ENCODE measurements at places on chromosomes 4 and X.

- DNase-seq = no peak
These were observed 26.7 kb upstream of the TEC start for GRCh38 chr4:48296365-48296764.

- peak; percentile 11 for DNase-seq
These were observed 187.0 kb upstream of the LDB2 start for GRCh38 chr4:17085416-17085815.

DNA sequence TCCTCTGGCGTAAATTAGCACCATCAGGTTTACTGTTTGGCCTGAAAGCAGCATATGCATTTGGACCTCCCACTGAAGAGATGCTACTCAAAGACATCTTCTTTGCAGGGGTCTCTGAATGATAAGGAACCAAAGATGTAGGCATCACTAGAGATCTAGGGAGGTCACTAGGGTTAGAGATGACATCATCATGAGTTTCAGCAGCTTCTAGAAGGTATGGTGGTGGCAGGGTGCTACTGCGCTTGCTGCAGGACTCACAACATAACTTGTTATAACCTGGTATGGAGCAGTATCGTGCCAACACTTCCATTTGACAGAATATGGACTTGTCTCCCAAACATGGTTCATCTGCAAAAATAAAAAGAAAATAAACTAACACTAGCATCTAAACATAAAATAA lies 251.6 kb downstream of the NPFFR2 start:
- no peak for DNase-seq

DNA sequence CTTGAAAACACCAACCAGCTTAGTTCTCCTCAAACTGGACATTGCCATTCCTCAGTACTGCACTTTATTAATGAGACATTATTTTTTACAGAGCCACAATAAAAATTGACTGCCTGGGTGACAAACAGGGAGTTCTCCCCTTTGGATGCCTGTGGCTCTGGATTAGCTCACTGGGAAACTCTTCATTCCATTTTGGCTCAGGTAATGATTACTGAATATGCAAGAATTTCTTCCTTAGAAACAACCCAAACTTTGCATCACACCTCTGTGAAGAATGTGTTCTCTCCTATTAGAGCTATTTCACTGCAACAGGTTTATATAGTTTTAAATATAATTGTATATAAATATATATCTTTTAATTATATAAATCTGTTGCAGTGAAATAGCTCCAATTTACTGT lies 2065.8 kb downstream of the ARAP2 start:
- DNase-seq = no peak

GRCh38 chr4:492412-492811 lies 6.5 kb downstream of the ZNF721 start:
- DNase-seq = no peak

DNA sequence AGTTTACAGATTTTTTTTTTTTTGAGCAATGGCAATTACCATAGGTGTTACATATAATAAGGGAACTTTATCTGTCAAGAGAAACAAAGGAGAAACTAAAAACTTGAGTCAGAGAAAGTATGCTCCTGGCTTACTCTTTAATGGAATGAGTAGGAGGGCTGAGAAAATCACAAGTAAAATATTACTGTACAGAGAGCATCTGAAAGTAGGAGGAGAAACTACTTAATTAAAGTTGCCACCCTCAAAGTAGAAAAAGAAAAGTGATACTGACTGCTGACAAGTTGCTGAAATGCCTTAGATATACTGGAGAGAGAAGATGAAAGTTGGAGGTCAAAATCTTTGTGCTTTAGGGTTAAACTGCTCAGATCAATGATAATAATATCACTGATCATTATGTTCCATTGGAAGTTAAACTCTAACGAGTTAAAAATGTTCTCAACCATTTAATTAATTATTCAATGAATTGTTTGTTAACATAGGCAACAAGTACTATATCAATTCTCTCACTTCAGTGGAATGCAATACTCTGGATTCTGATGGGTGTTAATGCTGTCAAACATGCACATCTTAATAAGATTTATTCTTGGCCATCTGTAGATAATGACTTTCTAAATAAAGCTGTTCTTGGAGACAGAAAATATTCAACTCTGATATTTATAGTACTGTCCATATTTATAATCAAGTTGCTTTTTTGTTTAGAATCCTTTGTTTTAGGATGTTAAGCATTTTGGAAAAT lies 61.2 kb upstream of the CAMK2D start:
- no peak for DNase-seq

- no peak for DNase-seq
These were observed 28.7 kb downstream of the MID1 start for GRCh38 chrX:10591363-10592335.

- DNase-seq = no peak
These were observed 20.9 kb downstream of the UVSSA start for GRCh38 chr4:1367936-1368289.

GRCh38 chr4:73923631-73923937 lies 54.4 kb downstream of the CXCL1 start:
- DNase-seq = no peak

DNA sequence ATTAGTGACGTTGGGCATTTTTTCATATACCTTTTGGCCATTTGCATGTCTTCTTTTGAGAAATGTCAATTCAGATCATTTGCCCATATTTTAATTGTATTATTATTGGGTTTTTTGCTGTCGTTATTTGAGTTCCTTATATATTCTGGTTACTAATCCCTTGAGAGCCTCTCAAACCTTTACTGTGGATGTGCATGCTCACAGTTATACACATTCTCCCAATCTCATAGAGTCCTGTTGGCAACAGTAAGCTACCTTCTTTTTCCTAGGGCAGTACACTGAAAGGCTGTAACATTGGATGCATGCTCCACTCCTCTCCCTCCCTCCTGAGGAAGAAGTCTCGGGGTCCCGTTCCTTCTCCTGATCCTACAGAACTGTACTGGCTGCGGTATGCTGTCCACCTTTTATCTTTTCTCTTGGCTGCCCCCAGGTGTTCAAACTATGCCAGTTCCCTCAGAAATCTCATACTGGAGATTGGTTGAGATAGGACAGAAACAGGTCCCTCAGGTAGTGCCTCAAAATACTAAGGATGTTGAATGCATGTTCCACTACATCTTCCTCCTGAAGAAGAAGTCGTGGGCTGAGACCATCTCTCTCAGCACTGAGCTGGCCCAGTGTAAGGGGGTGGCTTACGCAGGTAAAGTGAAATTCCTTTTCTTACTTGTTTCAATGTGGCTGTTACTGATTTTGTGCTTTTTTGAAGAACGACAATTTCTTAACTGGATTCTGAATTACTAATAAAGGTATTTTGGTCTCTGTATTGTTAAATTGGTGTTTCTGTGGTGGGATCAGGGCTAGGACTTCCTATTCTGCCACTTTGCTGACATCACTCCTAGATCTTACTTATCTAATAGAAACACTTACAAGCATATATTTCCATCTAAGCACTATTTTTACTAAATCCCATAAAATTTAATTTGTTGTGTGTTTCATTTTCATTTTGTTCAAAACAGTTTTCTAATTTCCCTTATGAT lies 145.4 kb upstream of the HUWE1 start:
- DNase-seq = peak; percentile 48

DNA sequence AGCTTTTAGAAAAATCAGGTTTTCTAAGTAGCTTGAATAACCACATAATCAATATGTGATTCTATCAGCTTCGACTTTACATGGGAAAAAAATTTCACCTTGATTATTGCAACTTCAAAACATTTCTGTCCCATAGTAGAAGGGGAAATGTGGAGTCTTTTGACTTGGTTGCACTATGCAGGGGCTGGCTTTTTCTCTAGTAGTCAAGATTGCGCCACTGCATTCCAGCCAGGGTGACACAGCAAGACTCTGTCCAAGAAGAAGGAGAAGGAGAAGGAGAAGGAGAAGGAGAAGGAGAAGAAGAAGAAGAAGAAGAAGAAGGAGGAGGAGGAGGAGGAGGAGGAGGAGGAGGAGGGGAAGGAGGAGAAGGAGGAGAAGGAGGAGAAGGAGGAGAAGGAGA lies 84.9 kb downstream of the MAML3 start:
- no peak for DNase-seq

- no peak for DNase-seq
These were observed 83.8 kb upstream of the LCORL start for GRCh38 chr4:18105030-18106011.

DNA sequence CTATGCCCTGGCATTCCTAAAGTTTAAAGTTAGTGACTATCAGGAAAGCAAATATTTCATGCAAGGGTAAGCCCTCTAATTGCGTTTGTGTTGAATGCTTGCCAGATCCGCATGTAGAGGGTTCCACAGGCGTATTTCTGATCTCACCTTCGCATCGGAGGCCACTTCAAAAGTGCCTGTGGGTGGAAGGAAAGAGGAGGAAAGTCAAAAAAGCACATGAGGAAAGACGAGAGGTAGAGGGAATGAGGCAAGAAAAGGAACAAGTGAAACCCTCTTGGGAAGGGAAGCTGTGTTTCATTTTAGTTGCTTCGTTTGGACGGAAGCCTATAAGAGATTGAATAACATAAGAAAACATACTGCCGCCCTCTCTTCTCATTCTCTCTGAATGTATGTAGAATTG lies 628.8 kb downstream of the SPRY1 start:
- DNase-seq = no peak

DNA sequence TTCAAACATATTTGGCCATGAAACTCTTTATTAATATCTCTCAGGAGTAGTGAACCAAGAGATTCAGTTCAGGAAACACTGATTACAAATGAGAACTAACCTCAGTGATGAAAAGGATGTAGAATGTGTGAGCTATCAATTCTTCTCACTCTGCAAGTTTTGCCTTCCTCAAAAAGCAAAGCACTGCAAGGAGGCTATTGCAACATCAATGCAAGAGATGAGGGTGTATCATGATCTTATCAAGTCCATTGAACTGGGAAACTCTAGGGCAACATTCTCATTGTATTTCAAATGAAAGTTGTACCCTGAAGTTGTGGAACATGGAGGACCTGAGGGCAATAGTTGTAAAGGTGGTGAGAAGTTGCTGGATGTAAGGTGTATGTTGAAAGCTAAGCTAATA lies 56.4 kb upstream of the VEGFC start:
- no peak for DNase-seq

DNA sequence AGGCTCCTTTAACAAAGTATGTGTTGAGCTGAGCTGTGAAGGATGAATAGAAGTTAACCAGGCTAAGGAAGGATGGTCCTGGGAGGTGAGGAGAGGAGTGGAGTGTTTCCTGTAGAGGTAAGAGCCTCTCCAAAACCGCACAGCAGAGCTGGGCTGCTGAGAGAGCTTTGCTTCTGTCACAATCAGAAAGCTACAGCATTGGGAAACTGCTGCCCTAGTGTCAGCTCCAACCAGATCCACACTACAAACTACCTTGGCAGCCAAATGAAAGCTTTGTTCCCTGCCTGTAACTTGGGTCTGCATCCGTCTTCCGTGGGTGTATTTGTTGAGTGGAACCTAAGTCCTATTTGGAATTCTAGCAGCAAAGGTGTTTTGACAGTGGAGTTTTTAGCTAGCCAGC lies 91.8 kb downstream of the REPS2 start:
- DNase-seq = no peak

- DNase-seq = peak; percentile 56
These were observed 337 bp downstream of the STIM2 start for GRCh38 chr4:26860922-26861433.

DNA sequence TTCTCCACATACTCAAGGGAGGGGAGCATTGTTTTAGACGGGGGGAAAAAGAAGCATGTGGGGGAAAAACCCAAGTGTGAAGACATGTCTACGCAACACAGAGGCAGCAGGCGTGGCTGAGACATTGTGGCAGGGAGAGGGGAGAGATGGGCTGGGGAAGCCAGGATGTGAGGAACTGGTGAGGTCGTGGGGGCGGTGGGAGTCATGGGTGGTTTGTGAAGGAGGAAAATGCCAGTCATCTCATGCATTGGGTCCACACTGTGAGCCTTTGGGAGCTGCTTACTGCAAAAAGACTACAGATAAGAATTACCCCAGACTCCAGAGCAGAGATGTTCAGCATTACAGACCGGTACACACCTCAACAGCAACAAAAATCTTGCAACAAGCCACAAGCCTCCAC lies 2.1 kb downstream of the JAKMIP1 start:
- DNase-seq = no peak

GRCh38 chr4:7584098-7584497 lies 149.4 kb upstream of the PSAPL1 start:
- DNase-seq = no peak

DNA sequence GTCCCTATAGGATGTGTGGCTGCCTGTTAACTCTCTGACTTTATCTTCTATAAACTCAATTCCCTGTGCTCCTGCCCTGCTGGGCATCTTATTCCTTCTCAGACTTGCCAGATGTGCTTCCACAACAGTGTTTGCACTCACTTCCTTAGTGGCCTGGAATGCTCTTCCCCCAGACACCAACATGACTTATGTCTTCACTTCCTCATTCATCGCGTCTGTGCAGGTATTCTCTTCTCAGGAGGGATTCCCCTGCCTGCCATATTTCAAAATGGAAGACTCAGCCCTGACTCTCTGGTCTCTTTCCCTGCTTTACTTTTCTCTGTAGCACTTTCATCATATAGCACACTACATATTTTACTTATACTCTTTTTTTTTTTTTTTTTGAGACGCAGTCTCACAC lies 344.0 kb downstream of the CENPC start:
- DNase-seq = peak; percentile 12

DNA sequence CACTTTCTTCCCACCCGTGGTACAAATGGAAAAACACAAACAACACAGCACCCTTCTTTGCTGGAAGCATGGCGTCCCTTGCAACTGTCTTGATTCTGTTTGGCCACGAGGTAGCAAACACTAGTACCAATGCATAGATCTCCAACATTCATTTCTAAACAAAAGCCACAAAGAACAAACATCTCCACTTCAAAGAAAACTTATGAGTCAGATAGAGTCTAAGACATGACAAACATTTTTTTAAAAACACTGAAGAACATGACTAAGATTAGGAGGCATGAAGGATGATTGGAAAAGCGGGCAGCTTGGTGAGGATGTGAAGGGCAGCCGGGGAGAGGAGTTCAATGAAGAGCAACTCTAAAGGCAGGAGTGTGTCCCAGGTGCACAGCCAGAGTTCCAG lies 197.6 kb upstream of the FAM9B start:
- no peak for DNase-seq

DNA sequence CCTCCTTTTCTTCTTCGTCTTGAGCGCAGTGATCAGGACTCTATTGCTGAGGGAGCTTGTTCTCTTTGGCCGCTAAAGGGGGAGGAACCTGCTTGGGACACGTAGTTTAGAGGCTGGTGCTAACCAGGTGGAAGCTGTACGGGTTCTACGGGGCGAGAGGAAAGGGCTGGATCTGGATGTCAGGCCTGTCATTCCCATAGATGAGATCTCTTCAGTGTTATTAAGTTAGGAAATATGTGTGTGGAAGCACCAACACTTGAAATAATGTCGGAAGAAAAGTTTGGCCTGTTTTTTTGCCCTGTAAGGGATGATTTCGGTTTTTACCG lies 643 bp downstream of the SRP72 start:
- no peak for DNase-seq

All from Kasumi-1 (cell line).